ENCODE measurements at places on chromosomes 3 and 15.

DNA sequence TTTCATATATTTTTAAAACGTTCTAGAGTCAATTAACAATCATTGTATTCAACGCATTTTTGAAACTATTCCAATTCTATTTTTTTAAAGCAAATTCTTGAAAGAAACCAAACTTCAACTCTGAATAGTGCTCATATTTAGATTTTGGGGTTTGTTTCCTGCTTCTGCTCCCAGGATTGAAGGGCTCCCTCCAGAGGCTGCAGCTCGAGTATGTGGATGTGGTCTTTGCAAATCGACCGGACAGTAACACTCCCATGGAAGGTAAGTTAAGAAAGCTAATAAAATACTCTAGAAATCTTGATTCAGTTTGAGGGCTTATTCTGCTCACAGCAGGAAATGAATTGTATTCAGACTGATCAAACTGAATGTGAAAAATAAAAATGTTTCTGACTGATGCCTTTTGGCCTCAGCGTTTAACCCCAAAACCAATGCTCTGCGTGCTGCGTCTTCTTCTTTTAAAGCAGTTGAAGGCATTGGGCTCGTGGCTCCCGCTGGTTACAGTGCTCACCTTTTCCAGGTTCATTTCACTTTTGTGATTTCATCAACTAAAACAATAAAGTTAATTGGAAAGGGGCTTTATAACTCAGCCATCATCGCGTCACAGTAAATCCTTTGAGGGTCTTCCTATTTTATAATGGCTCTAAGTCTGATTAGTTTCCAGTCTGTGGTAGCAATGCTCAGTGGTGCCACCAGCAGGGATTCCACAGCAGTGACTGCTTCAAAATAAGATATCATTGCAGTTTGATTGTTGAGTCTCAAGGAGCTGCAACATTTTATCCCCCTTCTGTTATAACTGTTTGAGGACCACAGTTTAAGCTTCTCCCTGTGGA, 80.1 kb downstream of the SSR3 start:
- DNase-seq: no peak

- DNase-seq: no peak
These were observed 109.9 kb downstream of the RPLP1 start for GRCh38 chr15:69562564-69562963.

- DNase-seq: no peak
These were observed 70.1 kb downstream of the KLF15 start for GRCh38 chr3:126287171-126287535.

- no peak for DNase-seq
These were observed 67.8 kb upstream of the SLC24A5 start for GRCh38 chr15:48052946-48053345.

GRCh38 chr3:168531116-168531515, 435.4 kb upstream of the GOLIM4 start:
- DNase-seq: no peak

DNA sequence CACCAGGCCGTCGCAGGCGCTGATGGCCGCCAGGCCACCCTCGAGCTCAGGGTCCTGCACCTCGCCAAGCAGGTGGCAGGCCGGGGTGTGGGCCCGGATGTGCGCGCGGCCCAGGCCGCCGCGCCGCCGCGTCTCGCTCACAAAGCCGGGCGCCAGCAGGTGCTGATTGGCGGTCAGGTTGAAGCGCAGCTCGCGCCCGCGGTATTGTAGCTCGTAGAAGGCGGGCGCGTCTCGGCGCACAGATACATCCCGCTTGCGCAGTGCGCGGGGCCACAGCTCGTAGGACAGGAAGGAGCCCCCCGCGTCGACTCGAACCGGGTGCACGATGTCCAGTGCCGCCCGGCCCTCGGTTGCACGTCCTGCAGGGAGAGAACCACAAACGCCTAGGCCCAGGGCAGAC, 11.1 kb downstream of the ADAMTS7 start:
- no peak for DNase-seq

GRCh38 chr3:133747907-133748639, 1.9 kb downstream of the TF start:
- DNase-seq: no peak

- no peak for DNase-seq
These were observed 108.2 kb downstream of the ULK4 start for GRCh38 chr3:41853540-41854196.

- no peak for DNase-seq
These were observed 10.3 kb downstream of the BCL2A1 start for GRCh38 chr15:79960502-79961212.

DNA sequence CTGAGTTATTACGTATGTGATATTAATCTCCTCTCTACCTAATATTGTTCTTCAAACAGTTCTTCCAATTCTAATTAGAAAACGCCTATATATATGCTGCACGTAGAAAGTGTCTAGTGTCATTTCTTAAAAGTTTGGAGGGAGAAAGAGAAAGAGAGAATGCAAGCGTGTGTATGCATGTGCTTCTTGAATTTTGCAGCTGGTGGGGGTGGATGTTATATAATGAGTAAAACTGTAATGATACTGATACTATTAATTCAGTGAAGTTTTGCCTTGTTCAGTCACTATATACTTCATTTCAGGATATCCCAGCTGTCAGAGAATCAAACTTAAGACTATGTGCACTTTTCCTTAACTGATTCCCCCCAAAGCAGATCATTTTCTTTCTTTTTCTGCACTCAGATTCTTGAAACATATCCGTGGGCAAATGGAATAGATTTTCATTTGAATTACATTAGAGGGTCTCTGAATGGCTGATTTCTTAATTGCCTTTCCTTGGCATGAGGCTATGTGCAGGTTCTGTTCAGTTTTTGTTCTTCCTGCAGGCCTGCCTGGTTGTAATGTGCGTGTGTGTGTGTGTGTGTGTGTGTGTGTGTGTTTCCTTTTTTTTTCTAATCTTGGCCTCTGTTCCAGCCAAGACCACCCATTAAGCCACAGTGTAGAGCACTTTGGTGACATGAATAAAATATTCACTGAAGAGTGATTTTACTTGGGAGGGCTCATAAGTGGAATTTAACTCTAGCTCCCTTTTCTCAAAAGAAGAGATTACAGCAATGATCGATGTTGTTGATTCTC, 617.5 kb downstream of the RBMS3 start:
- DNase-seq: no peak

- peak; percentile 52 for DNase-seq
These were observed 755 bp downstream of the PDE8A start for GRCh38 chr15:84982301-84982920.

- no peak for DNase-seq
These were observed 130.6 kb downstream of the AQP9 start for GRCh38 chr15:58268746-58269267.

DNA sequence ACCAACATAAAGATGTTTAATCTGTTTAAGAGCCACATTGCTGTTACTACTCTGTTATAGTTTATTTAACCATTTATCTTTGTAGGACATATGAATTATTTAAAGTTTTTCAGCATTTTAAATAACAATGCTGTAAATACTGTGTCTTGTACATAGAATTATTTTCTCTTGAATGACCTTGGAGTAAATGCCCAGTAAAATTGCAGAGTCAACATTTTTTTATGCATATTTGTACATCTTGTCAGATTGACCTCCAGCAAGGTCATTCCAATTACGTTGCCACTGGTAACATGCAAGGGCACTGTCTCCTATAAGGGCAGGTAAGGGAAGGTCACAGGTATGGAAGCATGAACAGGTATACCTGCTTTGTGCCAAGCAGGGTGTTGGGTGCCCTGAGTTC, 64.3 kb downstream of the RLBP1 start:
- DNase-seq: no peak
